ENCODE measurements at places on chromosomes 11 and 22. TPM values are rescaled to one million over a fixed set of nuclear protein-coding genes. Genes with fewer than 3 reads are reported as not detected.

SCUBE1 gene
- total RNA-seq: not detected

NELL1 gene
- total RNA-seq: not detected

GRCh38 chr22:32796865-32797573 is 4.5 kb upstream of the TIMP3 start:
- DNase-seq: no peak

DNA sequence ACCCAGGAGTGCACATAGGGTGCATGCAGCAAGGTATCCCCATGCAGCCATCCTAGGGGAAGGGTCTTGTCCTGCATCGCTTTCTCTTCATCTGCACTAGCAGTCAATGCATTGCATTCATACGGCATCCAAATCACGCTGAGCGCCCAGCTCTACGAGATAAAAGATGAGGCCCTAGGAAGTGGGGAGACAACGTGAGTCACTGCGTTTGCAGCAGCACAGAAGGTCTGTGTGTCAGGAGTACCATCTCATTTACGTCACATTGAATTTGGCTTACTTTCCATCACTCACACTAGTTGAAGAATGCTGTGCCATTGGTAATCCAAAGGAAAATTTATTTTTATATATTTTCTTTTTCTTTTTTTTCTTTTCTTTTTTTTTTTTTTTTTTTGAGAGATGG is 2.5 kb upstream of the ST14 start:
- no peak for DNase-seq

FOLR2 gene
- not detected for total RNA-seq

DNA sequence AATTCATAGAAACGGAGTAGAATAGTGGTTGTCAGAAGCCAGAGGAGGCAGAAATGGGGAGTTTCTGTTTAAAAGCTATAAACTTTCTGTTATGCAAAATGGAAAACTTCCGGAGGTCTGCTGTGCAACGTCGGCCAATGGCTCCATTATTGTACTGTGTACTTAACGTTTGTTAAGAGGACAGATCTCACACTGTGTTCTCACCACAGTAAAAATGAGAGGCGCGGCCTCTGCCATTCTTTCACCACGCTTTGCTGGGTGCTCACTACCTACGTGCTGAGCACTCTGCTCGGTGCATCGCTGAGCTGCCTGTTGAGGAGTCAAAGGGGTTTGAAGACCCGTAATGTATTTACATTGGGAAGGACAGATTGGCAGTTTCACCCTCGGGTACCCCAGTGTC is 218.8 kb upstream of the B3GAT1 start:
- DNase-seq: no peak

- DNase-seq: no peak
Measured at GRCh38 chr11:74069146-74070046, 60.5 kb upstream of the UCP3 start.

GRCh38 chr11:112300094-112300786 is 39.6 kb upstream of the PLET1 start:
- no peak for DNase-seq

GRCh38 chr11:33630936-33631748 is 69.5 kb downstream of the C11orf91 start:
- DNase-seq: no peak

CABP4 gene
- total RNA-seq: not detected

DNA sequence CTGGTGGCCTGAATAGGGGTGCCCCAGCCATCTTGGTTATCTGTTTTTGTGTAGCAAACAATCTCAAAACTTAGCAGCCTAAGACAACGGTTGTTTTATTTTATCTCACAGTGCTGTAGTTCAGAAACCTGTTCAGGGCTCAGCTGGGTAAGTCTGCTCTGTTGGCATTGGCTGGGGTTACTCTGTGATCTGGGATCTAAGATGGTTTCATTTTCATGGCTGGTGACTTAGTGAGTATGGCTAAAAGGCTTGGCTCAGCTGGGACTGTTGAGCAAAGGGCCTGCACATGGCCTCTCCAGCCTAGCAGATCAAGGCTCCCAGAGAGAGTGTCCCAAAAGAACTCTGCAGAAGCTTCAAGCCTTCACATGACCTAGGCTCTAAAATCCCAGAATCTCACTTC is 60.8 kb upstream of the POU2AF1 start:
- no peak for DNase-seq

OR10D3 gene
- not detected for total RNA-seq

DNA sequence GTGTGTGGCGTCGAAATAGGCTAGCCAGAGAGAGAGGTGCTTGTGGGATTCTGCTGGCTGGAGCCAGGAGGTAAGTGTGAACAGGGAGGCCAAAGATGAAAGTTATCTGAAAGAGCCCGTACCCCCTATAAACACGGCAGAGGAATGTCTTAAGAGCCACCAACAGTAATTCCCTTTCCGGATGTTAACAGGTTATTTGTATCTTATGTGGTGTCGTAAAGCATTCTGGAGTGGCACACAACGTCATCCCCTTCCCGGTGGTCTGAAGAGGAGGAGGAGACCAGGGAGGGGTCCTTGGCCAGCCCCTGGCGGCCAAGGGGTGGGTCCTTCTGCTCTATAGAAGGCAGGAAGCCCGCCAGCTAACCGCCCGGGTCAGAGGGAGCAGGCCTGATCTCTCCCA is 39.5 kb downstream of the MACROD1 start:
- DNase-seq: no peak

GRCh38 chr11:79033833-79034232 is 407.0 kb downstream of the TENM4 start:
- no peak for DNase-seq

GRCh38 chr11:46047520-46047919 is 73.7 kb downstream of the PHF21A start:
- no peak for DNase-seq

GRCh38 chr11:774873-775592 is 2.3 kb downstream of the GATD1 start:
- no peak for DNase-seq

SLC25A45 gene
- total RNA-seq: 1.2 TPM

GRCh38 chr22:20816559-20816958 is 42.1 kb downstream of the PI4KA start:
- DNase-seq: no peak

- DNase-seq: no peak
Measured at GRCh38 chr11:117816846-117817367, 7.6 kb downstream of the FXYD2 start.

DNA sequence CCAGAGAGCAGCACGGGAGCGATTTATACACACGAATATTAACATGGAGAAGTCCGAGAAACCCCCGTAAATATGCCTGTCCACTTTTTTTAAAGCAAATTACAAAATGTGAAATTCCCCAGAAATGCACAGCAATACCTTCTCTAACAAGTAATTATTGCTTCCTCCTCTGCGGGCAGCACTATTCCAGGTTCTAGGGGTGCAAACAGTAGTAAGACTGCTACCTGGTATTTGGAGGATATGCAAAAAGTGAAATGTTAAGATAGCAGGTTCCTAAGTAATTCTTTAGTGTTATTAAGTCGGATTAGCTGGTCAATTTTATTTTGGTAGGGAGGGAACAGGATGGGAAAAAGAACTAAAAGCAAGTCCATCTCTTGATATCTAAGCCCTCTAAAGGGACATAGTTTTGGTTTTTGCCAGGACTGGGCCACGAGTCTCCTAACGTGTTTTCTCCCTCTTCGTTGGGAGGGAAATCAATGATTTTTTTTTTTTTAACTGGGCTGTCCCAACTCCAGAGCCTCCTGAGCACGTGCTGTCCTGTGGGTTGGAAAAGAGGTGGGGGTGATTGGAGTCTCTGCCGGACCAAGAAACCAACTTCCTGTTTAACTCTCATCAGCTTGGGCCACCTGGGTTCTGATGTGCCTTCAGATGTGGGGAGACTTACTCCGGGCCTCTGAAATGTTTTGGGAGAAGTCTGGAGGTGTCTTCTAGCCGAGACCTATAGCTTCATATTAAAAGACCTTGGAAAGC is 1.7 kb upstream of the XBP1 start:
- no peak for DNase-seq

SPTBN2 gene
- 78.9 TPM for total RNA-seq

DNA sequence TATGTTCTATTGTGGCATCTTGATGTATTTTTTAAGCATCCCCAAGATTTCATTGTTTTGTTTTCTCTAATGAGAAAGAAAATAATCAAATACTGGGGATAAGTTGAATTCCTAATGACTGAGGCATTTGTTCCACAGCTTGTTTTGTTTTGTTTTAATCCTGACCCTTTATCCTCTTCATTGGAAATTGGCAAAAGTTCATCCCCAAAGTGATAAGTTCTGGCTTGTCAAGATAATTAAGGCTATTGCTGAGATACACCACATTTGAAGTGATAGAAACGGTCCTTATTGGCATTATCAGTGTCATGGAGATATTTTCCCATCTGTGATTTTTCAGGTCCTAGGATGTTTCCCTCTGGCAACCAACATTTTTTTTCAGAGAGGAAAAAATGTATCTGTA is 65.0 kb downstream of the SLC36A4 start:
- DNase-seq: no peak

NRXN2 gene
- 0.29 TPM for total RNA-seq

- DNase-seq: no peak
Measured at GRCh38 chr22:23226497-23226850, 46.2 kb downstream of the BCR start.

DNA sequence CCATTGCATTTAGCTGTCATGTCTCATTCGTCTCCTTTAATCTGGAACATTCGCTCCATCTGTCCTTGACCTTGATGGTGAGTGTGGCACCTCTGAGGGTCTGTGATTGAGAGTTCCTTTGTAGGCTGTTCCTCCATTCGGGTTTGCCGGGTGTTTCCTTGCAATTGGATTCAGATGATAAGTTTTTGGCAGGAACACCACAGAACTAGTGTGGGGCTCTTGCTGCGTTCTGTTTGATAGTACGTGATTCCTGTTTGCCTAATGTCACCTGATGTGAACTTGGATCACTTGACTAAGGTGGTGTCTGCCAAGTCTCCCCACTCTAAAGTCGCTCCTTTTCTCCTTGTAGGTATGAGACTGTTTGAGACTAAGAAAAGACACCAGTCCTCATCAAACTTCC is 109.7 kb upstream of the TMEM45B start:
- DNase-seq: no peak

MFRP gene
- total RNA-seq: not detected
